ENCODE measurements at places on chromosomes 2 and 18. TPM values are rescaled to one million over a fixed set of nuclear protein-coding genes. Genes with fewer than 3 reads are reported as not detected.

Gene SLC11A1
- 0.17 TPM for total RNA-seq

Gene IMP4
- total RNA-seq, result 75.2 TPM

Gene UBE2F
- total RNA-seq, result 80.5 TPM

Gene RBBP8
- 66.2 TPM for total RNA-seq

Gene SIX3
- total RNA-seq, result not detected

Gene FBLN7
- total RNA-seq, result 7.9 TPM
